Psoas muscle (tissue), 8 donors: ENCODE measurements at places on chromosomes 2 and 18.
A peak's percentile ranks its signal among the peaks of the same experiment; 100 is the strongest.

- no peak for DNase-seq
- no peak overlapping the region for H3K4me3 ChIP-seq
- no peaks in the 10 kb centered on the region for H3K27me3 ChIP-seq
- no peaks in the 10 kb centered on the region for H3K36me3 ChIP-seq
- no peak overlapping the region for H3K27ac ChIP-seq
Measured at GRCh38 chr18:31741097-31741735, 19.5 kb downstream of the SLC25A52 start.

- no peaks in the 10 kb centered on the region for H3K36me3 ChIP-seq
- H3K27me3 ChIP-seq = no peaks in the 10 kb centered on the region
- H3K4me3 ChIP-seq = no peak overlapping the region
- H3K4me1 ChIP-seq = no peaks in the 10 kb centered on the region
Measured at GRCh38 chr2:162099836-162100235, 25.8 kb upstream of the DPP4 start.

GRCh38 chr2:66675591-66675990, 240.7 kb downstream of the MEIS1 start:
- H3K4me1 ChIP-seq = no peaks in the 10 kb centered on the region
- H3K27ac ChIP-seq = no peak overlapping the region
- no peak for DNase-seq

- no peaks in the 10 kb centered on the region for H3K4me1 ChIP-seq
- DNase-seq = peak; percentile 83
- no peaks in the 10 kb centered on the region for H3K36me3 ChIP-seq
- peaks cover 16% of the 10 kb centered on the region for H3K27me3 ChIP-seq
- peak overlapping the region; percentile 87 for H3K4me3 ChIP-seq
Measured at GRCh38 chr2:176638167-176639015, 369.1 kb downstream of the MTX2 start.
